AG09319 (cell line): ENCODE measurements at places on chromosomes 1 and 21.
A peak's percentile ranks its signal among the peaks of the same experiment; 100 is the strongest.

GRCh38 chr1:59041646-59042277, 255.1 kb upstream of the FGGY start:
- no peak for DNase-seq

- no peak for DNase-seq
These were observed 7.3 kb downstream of the KIF21B start for GRCh38 chr1:201016211-201016651.

GRCh38 chr1:39529901-39530535, 38.6 kb downstream of the BMP8A start:
- DNase-seq = no peak

DNA sequence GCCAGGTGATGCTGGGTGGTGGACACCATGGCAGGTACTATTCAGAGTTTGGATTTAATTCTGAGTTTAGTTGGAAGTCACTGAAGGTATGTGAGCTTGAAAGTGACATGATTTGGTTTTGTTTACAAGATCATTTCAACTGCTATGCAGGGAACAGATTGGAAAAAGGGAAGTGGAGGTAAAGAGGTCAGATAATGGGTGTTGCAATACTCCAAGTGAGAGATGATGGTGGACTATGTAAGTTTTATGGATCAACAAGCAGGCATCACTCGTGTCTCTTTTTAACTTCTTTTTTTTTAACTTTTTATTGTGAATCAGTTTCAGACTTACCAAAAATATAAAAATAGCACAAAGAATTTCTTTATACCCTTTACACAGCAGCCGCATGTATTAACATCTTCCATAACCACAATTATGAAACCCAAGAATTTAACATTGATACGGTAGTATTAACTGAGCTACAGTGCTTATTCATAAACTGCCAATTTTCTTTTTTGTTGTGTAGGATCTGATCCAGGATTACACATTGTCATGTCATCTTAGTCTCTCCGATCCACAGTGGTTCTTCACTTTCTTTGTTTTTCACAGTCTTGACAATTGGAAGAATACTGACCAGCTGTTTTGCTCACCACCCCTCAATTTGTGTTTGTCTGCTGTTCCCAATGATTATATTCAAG, 24.9 kb upstream of the NHLH2 start:
- no peak for DNase-seq

DNA sequence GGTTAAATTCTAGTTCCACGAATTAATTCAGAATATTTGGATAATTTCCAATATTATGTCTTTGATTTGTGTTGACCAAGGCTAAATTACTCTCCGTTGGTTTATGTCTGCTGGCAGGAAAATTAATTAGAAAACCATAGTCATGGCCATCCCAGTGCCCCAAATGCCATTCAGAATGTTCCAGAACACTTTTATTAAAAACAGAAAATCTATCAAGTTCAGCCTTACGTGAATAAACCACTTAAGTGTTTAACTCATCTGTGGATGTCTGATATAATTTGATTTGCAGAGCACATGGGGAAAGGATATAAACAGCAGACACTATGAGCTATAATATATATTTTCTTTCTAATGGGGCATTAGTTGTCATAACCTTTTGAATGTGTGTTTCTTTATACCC, 480.7 kb downstream of the MRPL39 start:
- DNase-seq = no peak

GRCh38 chr1:64984106-64984505, 17.8 kb upstream of the JAK1 start:
- no peak for DNase-seq

GRCh38 chr1:81808760-81809159, 8.0 kb downstream of the ADGRL2 start:
- no peak for DNase-seq

GRCh38 chr1:240527086-240527485, 84.9 kb downstream of the GREM2 start:
- DNase-seq = no peak

GRCh38 chr21:28111151-28111619, 881.5 kb downstream of the LTN1 start:
- peak; percentile 99 for DNase-seq

DNA sequence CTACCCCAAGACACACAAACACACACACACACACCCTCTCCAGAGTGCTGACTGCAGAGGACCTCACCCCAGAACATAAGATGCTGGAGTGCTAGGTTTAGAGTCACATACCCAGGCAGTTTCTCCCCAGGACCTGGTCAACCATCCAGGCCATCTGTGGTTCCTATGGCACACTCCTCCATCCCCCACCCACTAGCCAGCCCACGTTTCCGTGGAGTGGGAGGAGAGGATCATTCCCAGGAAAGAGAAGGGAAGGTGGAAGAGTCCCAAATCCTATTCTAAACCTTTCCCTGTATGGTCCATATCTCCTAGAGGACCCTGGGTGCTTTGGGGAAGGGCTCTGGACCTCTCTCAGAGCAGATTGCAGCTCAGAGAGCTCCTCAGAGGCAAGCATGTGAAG, 1.1 kb downstream of the KCNJ9 start:
- no peak for DNase-seq

- no peak for DNase-seq
These were observed 124.1 kb downstream of the DISP1 start for GRCh38 chr1:222938986-222939385.

GRCh38 chr1:157495285-157495684, 57.0 kb downstream of the FCRL5 start:
- DNase-seq = no peak

DNA sequence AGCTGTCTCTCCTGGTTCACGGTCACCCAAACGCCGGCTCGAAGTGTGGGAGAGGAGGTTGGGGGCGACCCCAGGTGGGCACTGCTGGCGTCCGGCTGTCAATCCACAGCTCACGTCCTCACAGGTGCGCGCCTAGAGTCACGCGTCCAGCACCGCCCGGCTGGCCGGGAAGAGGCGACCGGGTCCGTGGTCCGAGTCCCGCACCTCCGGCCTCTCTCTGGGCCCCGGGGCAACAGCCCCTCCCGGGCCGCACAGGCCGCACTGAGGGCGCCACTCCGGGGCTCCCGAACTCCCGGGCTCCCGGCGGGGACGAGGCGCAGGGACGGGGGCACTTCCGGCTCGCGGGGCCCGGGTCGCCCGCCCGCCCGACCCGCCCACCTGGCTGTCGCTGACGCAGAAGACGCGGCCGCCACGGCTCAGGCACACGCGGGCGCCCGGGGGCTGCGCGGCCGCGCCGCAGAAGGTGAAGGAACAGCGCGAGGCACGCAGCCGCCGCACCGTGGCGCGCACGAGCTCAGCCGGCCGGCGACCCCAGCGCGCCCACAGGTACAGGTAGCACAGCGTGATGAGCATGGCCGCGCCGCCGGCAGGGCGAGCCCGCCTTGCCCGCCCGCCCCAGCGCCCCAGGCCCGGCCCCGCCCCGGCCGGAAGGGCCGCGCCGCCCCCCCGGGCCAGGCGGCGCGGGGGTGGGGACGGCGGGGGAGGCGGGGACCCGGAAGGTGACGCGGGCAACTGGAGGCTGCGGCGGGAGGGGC, at the start of gene HLCS:
HLCS (minus strand) TSS at position 604 of the 755 bp plus-strand sequence; CDS start at position 573, 31 bp downstream.
- DNase-seq = no peak

GRCh38 chr1:202968895-202969295, 1.8 kb upstream of the CYB5R1 start:
- no peak for DNase-seq

- DNase-seq = no peak
These were observed 15.3 kb downstream of the RAB4A start for GRCh38 chr1:229286099-229286766.

DNA sequence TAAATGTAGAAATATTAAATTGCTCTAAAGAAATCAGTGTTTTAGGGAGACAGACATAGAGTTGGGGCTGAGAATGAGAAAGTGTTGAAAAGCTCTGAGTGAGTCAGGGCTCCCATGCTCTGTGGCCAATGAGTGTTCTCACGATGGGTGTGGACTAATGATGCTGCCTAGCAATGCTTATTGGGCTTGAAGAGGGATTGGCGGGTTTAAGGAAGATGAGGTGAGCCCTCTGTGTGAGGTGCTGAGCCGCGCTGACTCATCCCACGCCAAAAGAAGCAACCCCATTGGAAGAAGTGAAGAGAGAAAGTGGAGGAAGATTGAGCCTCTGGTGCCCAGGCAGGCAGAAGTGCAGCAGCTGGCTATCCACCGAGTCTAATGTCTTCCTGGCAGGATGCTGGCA, 65.1 kb upstream of the DPT start:
- no peak for DNase-seq

DNA sequence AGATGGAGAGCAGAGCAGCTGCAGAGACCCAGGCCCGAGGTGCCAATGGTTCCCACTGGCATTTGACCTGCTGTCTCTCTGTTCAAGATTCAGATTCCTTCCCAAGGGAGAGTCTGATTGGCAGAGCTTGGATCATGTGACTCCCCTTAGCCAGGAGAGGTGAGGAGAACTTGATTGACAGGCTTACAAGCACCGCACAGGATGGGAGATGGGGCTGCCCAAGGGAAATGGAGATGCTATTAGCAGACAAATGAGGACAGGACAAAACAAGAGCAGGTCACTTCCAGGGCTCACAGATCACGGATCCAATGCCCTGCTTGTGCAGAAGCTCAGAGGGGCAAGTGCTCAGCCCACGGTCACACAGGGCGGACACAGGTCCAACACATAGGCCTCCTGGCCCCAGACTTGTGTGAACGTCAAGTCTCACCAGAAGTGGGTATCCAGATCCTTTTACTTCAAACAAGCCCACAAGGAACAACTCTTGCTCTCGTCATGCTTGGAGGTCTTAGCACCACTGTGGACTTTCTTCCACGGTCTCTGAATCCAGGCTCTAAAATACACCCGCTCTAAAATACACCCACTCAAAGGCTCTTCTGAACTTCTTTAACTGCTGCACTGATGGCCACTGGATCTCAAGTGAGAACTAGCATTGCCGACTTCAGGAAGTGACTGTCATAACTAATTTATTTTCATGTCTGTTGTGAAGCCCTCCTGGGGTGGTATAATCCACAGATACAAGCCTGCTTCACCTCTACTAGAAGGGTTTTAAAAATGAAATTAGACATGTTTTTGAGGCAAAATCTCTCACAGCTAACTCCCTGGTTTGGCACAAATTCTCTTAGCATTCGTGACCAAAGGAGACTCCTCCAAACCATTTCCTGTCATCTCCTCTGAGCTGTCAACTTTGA, 274.9 kb downstream of the RRAGC start:
- DNase-seq = no peak

- no peak for DNase-seq
These were observed 93.3 kb upstream of the CD53 start for GRCh38 chr1:110779636-110780035.

DNA sequence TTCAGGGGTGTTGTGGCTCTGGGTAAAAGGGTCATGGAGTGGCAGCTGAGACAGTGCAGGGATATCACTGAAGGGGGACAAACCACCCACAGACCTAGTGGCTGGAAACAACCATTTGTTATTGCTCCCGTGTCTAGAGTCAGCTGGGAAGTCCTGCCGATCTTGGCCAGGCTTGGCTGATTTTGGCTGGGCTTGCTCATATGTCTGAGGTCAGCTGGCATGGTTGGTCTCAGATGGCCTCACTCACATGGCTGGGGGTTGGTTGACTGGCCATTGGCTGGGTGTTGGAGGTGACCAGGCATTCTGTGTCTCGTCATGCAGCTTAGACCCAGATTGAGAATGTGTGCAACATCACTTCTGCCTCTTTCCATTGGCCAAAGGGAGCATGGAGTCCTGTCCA, 203.8 kb upstream of the POU3F1 start:
- DNase-seq = no peak

DNA sequence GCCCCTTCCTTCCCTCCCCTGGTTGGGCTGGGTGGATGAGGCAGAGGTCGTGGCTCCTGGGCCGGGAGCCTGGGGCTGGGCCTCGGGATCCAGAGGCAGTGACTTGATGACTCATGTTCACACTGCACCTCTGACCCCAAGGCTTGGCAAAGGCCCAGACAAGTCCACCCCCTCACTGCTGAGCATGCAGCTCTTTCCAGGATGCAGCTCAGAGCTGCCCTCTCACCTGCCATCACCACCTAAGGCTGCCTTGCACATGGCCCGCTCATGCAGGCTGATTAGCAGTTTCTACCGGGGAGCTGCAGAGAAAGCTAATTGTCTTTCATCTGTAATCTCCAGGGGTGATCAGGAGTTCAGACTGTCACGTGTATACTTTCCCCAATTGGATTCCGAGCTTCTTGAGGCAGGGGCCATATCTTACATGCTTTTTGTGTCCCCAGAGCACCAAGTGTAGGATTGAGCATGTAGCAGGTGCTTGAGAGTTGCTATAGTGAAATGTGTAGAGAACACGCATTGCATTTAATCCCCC, 62.1 kb downstream of the LRRN2 start:
- DNase-seq = no peak

- peak; percentile 70 for DNase-seq
These were observed 42.4 kb upstream of the ROR1 start for GRCh38 chr1:63731117-63732043.

DNA sequence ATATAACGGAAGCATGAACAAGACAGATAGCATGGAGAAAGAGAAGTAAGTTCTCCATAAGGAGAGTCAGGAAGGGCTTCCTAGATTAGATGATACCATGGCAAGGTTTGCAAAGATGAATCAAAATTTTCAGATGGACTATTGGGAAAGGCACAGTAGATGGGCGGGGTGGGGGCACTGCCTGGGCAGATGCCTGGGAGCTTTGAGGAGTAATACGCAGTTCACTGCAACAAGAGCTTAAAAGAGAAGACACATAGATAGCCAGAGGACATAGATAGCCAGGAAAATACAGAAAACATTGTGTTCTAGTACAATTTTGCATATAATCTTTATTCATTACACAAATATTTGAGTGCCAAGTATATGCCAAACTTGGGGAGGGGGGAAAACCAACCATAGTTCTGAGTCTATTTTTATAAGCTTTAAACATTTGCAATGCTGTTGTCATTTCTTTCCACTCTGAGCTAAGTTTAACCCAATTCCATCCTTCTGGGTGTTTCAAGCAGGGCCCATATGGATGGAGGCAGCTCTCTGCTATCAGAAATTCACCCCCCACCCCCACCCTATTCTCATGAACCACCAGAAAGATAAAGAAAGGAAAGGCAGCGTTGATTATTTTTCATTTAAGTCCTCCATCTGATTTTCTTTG, 120.6 kb downstream of the NUF2 start:
- DNase-seq = no peak

GRCh38 chr1:27650171-27650538, 15.2 kb upstream of the FGR start:
- DNase-seq = no peak

GRCh38 chr1:207311888-207312603, 9.4 kb upstream of the CD55 start:
- no peak for DNase-seq

- DNase-seq = no peak
These were observed 201.1 kb downstream of the BACH1 start for GRCh38 chr21:29499734-29500343.

GRCh38 chr1:26874896-26875295, 11.9 kb downstream of the SFN start:
- DNase-seq = no peak

GRCh38 chr21:43619856-43620255, 39.4 kb downstream of the HSF2BP start:
- DNase-seq = no peak

GRCh38 chr1:39001516-39002421, 10.7 kb downstream of the AKIRIN1 start:
- no peak for DNase-seq

DNA sequence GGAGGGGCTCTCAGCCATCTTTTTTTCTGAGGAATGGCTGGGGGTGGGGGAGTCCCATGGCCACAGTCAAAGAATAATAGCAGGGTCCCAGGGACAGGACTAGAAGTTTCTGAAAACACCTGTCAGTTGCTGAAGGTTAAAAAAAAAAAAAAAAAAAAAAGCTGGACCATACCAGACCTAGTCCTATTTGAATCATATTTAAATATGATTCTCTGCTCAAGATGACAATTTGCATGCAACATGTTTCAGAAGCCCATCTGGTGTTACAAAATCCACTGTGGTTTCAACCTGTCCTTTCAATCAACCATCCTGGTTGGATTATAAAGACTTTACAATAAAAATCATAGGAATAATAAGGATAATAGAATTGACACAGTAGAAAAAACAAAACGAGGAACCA, 153.7 kb downstream of the TENT5C start:
- no peak for DNase-seq
